ENCODE measurements at places on chromosomes 2 and 18. TPM values are rescaled to one million over a fixed set of nuclear protein-coding genes. Genes with fewer than 3 reads are reported as not detected.

Gene MOGAT1
- 0.35 TPM for total RNA-seq

Gene RIT2
- total RNA-seq: not detected

Gene PTH2R
- not detected for total RNA-seq

Gene TCF23
- total RNA-seq: not detected

Gene ATRAID
- 92.8 TPM for total RNA-seq

Gene LOXL3
- total RNA-seq: 3.1 TPM

Gene SERPINB12
- not detected for total RNA-seq

Gene PMAIP1
- 16.5 TPM for total RNA-seq

Gene TTN
- not detected for total RNA-seq

Gene MC2R
- not detected for total RNA-seq

Gene ACADL
- 0.24 TPM for total RNA-seq

Gene CRYBA2
- total RNA-seq: not detected

Gene ZNF396
- 2.0 TPM for total RNA-seq

Gene KLHL14
- not detected for total RNA-seq

Gene AQP4
- not detected for total RNA-seq

Gene SLC5A7
- total RNA-seq: not detected

Gene IKZF2
- 22.2 TPM for total RNA-seq

Gene STON1
- 1.7 TPM for total RNA-seq

Gene TUBA3E
- total RNA-seq: not detected

Gene LRP2
- total RNA-seq: not detected

Gene G6PC2
- total RNA-seq: not detected

Gene CGREF1
- 0.37 TPM for total RNA-seq

Gene IL36A
- not detected for total RNA-seq

Gene C2orf81
- total RNA-seq: 9.8 TPM

Gene TSPYL6
- not detected for total RNA-seq

Gene GALNT13
- 3.6 TPM for total RNA-seq

Gene MEP1B
- not detected for total RNA-seq

Gene MORN2
- 22.9 TPM for total RNA-seq

Gene MARCO
- not detected for total RNA-seq

Gene SAG
- not detected for total RNA-seq

Gene SESTD1
- 208 TPM for total RNA-seq

Gene CNDP1
- not detected for total RNA-seq

Gene SCN9A
- total RNA-seq: 5.2 TPM

Gene SLC14A1
- total RNA-seq: not detected

Gene TIGD1
- total RNA-seq: 12.7 TPM

Gene CLEC4F
- total RNA-seq: not detected

Gene TRMT61B
- 15.7 TPM for total RNA-seq

Gene VAMP8
- total RNA-seq: 124 TPM

Gene UGT1A4
- total RNA-seq: 73.6 TPM

Gene SMYD1
- not detected for total RNA-seq

Gene NFATC1
- 2.9 TPM for total RNA-seq

Gene LINC00305
- total RNA-seq: not detected

Gene MOCOS
- 30.4 TPM for total RNA-seq

Gene ADD2
- total RNA-seq: 3.8 TPM

Gene UBE2E3
- total RNA-seq: 139 TPM

Gene LYG1
- total RNA-seq: 0.78 TPM

Gene NGEF
- 52.2 TPM for total RNA-seq

Gene KCNJ13
- not detected for total RNA-seq

Gene UGT1A8
- 0.17 TPM for total RNA-seq

Gene SRD5A2
- not detected for total RNA-seq

Gene SERPINB11
- not detected for total RNA-seq

Measured in PC-9 (cell line).